ENCODE measurements at places on chromosomes 1 and 21. TPM values are rescaled to one million over a fixed set of nuclear protein-coding genes. Genes with fewer than 3 reads are reported as not detected.

RCC2 gene
- 123 TPM for total RNA-seq

LCE2C gene
- total RNA-seq: not detected

CHD1L gene
- total RNA-seq: 25.8 TPM

NUDT17 gene
- total RNA-seq: 2.7 TPM

DMBX1 gene
- total RNA-seq: not detected

SPRR5 gene
- total RNA-seq: not detected
